ENCODE measurements at places on chromosomes 2 and 18. TPM values are rescaled to one million over a fixed set of nuclear protein-coding genes. Genes with fewer than 3 reads are reported as not detected.

Gene GALNT1
- total RNA-seq, result 42.2 TPM

Gene DNER
- total RNA-seq, result not detected

Gene CTAGE1
- total RNA-seq, result not detected

Gene SPP2
- total RNA-seq, result 76.7 TPM

Gene LYPD1
- 0.17 TPM for total RNA-seq

Gene TGIF1
- total RNA-seq, result 22.9 TPM

Gene CABYR
- 0.19 TPM for total RNA-seq

Gene MALL
- 2.0 TPM for total RNA-seq

- no peak overlapping the region for H3K27ac ChIP-seq
- no peak for DNase-seq
- no peaks in the 10 kb centered on the region for H3K36me3 ChIP-seq
- no peak overlapping the region for H3K4me3 ChIP-seq
- H3K4me1 ChIP-seq, result no peaks in the 10 kb centered on the region
- H3K27me3 ChIP-seq, result no peaks in the 10 kb centered on the region
Observed at GRCh38 chr18:8439055-8439454, 170.2 kb upstream of the RAB12 start.

DNA sequence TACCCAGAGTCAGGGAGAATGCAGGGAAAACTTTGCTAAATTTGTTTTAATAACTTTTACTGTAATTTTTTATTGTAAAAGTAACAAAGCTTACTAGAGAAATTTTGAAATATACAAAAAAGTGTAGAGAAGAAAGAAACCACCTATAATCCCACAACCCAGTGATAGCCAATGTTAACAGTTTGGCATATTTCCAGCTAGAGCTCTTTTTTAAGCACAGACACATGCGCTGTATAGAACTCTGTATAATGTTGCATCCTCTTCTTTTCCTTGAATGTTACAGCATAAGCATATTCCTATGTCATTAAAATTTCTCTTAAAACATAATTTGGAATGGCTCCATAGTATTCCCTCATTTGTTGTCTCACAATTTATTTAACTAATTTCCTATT is 37.4 kb upstream of the EPAS1 start:
- peaks cover 19% of the 10 kb centered on the region for H3K4me1 ChIP-seq
- no peaks in the 10 kb centered on the region for H3K36me3 ChIP-seq
- no peak for DNase-seq
- no peak overlapping the region for H3K4me3 ChIP-seq

GRCh38 chr2:178574789-178575188 is 94.5 kb downstream of the PLEKHA3 start:
- no peaks in the 10 kb centered on the region for H3K27me3 ChIP-seq
- H3K36me3 ChIP-seq, result peaks cover 5% of the 10 kb centered on the region
- H3K4me3 ChIP-seq, result no peak overlapping the region
- H3K4me1 ChIP-seq, result no peaks in the 10 kb centered on the region
- no peak for DNase-seq

- no peak overlapping the region for H3K4me3 ChIP-seq
- no peak for DNase-seq
- peaks cover 2% of the 10 kb centered on the region for H3K4me1 ChIP-seq
- no peaks in the 10 kb centered on the region for H3K36me3 ChIP-seq
Observed at GRCh38 chr2:219557791-219558785, 13.3 kb downstream of the OBSL1 start.

GRCh38 chr2:98545591-98545990 is 62.7 kb downstream of the COA5 start:
- no peak overlapping the region for H3K27ac ChIP-seq
- no peak for DNase-seq
- no peaks in the 10 kb centered on the region for H3K4me1 ChIP-seq
- peaks cover 30% of the 10 kb centered on the region for H3K36me3 ChIP-seq

DNA sequence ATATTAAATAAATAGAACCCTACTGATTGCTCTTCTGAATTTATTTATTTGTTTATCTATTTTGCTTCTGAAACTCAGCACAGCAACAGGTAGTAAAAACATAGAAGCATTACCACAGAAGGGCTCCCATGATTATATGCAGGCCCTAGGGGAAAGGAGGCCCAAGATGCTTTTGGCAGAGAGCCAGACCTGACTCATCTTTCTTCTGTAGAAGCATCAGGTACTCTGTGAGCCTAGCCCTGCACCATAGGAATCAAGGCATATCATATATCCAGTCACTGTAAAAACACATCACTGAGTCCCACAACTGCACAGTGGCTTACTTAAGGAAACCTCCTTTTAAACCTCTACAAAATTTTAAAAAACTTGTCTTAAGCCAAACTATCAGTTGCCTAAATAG is 1.8 kb downstream of the SCN9A start:
- H3K4me1 ChIP-seq, result peaks cover 32% of the 10 kb centered on the region
- DNase-seq, result no peak
- H3K27me3 ChIP-seq, result no peaks in the 10 kb centered on the region
- no peak overlapping the region for H3K4me3 ChIP-seq
- H3K36me3 ChIP-seq, result no peaks in the 10 kb centered on the region

DNA sequence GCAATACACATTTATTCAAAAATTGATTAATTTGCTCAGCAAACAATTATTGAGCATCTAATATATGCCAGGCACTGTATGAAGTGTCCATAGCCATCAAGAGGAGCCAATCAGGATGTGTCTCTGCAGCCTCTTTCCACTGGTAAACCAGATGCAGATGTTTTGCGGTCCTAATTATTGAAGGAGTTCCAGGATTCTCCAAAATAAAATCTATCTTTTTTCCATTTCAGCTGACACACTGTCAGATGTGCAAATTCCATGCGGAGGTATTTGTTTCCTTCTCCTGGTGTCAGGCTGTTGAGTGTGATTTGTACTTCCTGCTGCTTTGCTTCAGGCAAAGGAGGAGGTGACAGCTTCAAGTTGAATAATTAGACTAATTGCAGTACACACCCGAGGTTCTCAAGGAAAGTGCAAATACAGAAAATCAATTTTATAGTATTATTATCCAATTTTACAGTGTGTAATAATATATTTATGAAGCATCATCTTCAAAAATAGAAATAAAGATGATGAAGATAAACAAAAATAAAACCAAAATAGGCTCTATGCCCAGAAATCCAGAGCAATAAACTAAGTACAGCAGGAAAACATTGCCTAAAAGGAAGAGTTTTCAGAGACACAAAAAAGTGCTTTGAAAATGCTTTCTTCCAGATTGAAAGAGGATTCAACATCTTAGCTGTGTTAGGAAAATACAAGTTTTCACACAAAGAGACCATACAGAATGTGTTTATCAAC is 1352.9 kb upstream of the CHAC2 start:
- no peaks in the 10 kb centered on the region for H3K36me3 ChIP-seq
- H3K27ac ChIP-seq, result no peak overlapping the region
- DNase-seq, result no peak
- H3K27me3 ChIP-seq, result no peaks in the 10 kb centered on the region
- no peaks in the 10 kb centered on the region for H3K4me1 ChIP-seq
- H3K4me3 ChIP-seq, result no peak overlapping the region

DNA sequence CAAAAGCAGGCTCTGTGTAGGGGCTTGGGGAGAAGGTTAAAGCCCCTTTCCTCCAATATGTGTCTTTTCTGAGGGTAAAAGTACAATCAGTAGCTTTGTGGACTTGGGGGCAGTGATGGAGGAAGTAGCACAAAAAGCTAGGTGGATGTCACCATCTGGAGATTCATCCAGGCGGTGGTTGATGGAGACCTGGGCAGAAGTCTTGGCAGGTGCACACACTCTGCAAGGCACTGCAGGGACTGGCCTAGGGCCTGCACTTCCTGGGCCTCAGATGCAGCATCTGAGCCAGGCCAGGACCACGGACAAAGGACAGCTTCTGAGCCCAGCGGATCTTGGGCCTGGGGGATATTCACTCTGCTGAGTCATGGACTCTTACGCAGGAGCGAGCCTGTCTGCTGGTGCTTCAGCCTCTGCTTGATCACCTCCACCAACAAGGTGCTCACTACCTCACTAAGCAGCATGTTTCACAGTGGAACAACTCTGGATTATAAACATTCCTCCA is 391.1 kb downstream of the TNS1 start:
- DNase-seq, result no peak
- no peaks in the 10 kb centered on the region for H3K27me3 ChIP-seq
- no peaks in the 10 kb centered on the region for H3K4me1 ChIP-seq
- no peaks in the 10 kb centered on the region for H3K36me3 ChIP-seq
- no peak overlapping the region for H3K27ac ChIP-seq
- H3K4me3 ChIP-seq, result no peak overlapping the region

GRCh38 chr18:688323-688722 is 24.1 kb downstream of the ENOSF1 start:
- peaks cover 6% of the 10 kb centered on the region for H3K4me1 ChIP-seq
- no peak overlapping the region for H3K27ac ChIP-seq
- peaks cover 35% of the 10 kb centered on the region for H3K36me3 ChIP-seq
- H3K27me3 ChIP-seq, result no peaks in the 10 kb centered on the region
- no peak for DNase-seq

GRCh38 chr2:19312949-19313348 is 45.5 kb downstream of the OSR1 start:
- H3K27ac ChIP-seq, result no peak overlapping the region
- H3K36me3 ChIP-seq, result no peaks in the 10 kb centered on the region
- DNase-seq, result no peak
- no peaks in the 10 kb centered on the region for H3K4me1 ChIP-seq

- H3K27ac ChIP-seq, result no peak overlapping the region
- H3K4me3 ChIP-seq, result no peak overlapping the region
- peaks cover 21% of the 10 kb centered on the region for H3K4me1 ChIP-seq
- DNase-seq, result no peak
- no peaks in the 10 kb centered on the region for H3K36me3 ChIP-seq
- no peaks in the 10 kb centered on the region for H3K27me3 ChIP-seq
Observed at GRCh38 chr2:12720754-12721378, 4.1 kb downstream of the TRIB2 start.

- DNase-seq, result no peak
- H3K36me3 ChIP-seq, result no peaks in the 10 kb centered on the region
- no peaks in the 10 kb centered on the region for H3K27me3 ChIP-seq
- H3K27ac ChIP-seq, result no peak overlapping the region
- H3K4me1 ChIP-seq, result no peaks in the 10 kb centered on the region
- H3K4me3 ChIP-seq, result no peak overlapping the region
Observed at GRCh38 chr2:100293341-100294161, 28.8 kb downstream of the LONRF2 start.

DNA sequence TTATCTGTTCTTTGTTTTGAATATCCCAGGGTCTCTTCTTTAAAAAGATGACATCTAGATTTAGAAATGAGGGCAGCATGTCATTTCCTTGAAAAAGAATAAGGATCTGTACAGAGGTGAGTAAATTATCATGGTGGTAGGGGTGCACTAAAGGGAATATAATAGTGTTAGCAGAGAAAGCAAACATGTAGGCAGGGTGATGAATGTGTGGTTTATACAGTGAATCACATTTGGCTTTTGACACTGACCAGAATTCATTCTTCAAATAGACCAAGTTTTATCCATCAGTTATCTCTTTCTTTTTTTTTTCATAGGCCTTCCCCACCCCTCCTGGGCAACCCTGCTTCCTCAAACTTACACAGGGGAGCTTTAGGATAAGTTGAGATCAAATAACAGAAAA is 184.5 kb upstream of the LRP1B start:
- H3K4me1 ChIP-seq, result no peaks in the 10 kb centered on the region
- no peak overlapping the region for H3K4me3 ChIP-seq
- no peak for DNase-seq
- H3K27me3 ChIP-seq, result no peaks in the 10 kb centered on the region

DNA sequence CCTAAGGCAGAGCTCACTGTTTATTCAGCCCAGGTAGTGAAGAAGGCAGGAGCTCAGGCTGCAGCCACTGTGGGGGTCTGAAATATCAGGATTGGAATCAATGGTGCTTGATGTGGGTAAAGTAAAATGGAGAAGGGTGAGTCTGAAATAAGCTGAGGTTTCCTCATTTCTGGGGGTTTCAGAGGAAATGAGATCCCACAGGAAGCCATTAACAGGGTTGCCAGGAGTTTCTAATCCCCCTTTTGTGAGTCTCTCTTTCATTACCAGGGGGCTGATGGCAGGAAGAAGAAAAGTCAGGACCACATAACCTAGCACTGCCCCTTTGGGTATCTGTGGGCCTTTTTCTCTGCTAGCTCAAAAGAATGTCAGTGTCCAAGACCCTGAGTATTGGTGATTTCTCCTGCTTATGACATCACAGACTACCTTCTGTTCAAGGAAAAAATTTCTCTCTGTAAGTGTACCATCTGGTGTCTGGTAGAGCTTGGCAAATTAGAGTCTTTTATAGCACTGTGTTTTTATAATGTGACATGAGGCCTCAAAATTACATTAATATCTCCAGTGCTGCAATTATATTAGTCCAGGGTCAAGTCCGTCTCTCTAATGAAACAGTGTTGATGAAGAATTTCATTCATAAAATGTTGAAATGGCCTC is 56.0 kb downstream of the LBH start:
- H3K27me3 ChIP-seq, result no peaks in the 10 kb centered on the region
- H3K4me1 ChIP-seq, result no peaks in the 10 kb centered on the region
- no peak overlapping the region for H3K4me3 ChIP-seq
- H3K27ac ChIP-seq, result no peak overlapping the region
- no peak for DNase-seq

DNA sequence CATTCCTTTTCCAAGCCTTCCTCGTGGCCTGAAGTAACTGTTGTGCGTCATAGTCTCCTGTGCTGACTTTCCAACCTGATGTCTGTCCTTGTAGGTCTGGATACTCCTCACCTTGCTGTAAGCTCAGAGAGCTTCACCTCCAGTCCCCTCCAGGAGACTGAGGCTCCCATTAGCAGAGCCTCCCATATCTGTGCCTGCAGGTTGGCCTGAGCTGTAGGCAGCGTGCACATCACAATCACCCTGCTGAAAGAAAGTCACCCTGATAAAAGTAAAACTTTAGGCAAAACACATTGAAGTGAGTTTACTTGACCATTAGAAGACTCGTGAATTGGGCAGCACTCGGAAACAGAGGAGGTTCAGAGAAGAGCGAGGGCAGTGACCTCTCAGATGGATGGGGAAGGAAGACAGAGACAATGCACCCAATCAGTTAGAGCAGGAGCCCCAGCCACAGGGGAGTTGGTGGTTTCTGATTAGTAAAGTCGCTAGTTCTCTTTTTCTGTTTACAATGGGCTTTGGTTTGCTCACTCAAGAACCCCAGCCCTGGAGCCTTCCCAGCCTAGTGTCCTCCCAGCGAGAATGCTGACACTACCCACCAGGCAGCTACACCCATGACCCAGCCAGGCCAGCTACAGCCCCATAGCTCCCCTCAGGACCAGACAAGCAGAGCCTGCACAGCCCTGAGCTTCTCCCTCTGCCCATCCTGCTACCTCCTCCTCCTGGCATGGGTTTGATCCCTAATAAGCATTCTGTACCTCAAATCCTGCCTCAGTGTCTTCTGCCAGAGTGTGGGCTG is 12.1 kb upstream of the TPO start:
- no peak overlapping the region for H3K4me3 ChIP-seq
- H3K36me3 ChIP-seq, result no peaks in the 10 kb centered on the region
- peaks cover 3% of the 10 kb centered on the region for H3K27me3 ChIP-seq
- H3K4me1 ChIP-seq, result no peaks in the 10 kb centered on the region
- H3K27ac ChIP-seq, result no peak overlapping the region

GRCh38 chr2:27671235-27671634 is 7.5 kb downstream of the SLC4A1AP start:
- H3K4me1 ChIP-seq, result no peaks in the 10 kb centered on the region
- no peak overlapping the region for H3K27ac ChIP-seq
- H3K36me3 ChIP-seq, result peaks cover 62% of the 10 kb centered on the region
- H3K27me3 ChIP-seq, result no peaks in the 10 kb centered on the region
- DNase-seq, result no peak

Measured in liver (tissue), 10 donors.